A549 (cell line): ENCODE measurements at places on chromosomes 12 and 14.

DNA sequence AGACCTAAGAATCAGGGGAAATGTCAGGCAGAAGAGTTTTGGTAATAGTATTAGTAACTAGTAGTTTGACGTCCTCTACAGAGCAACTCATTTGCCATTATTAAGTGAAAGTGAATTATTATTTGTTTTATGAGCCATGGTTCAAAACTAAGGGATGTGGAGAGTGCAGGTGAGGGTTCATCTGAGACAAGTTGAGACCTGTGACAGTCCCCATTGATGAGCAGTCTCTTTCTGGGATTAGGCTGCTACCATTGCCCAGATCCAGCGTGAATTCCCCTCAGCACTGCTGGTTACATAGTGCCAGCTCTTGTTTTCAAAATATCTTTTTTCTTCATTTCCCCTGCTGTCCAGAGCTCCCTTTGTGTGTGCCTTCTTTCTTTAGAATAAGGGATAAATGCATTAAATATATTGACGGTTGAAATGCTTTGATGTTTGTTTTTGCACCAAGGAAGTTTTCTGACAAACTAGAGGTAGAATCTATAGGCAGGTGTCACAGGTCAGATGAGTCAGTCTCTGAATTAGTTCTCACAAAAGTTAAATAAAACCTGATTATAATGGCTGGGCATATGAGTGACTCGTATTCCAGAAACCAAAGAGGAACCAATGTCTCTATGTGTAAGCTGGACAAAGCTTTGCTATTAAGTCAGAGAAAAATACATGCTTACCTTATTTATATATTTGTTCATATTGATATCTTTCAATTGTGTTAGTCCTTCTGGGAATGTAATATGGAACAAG is 381.4 kb downstream of the TMEM117 start:
- no peak for DNase-seq

- DNase-seq: no peak
Measured at GRCh38 chr14:58540749-58541632, 96.8 kb upstream of the DACT1 start.

DNA sequence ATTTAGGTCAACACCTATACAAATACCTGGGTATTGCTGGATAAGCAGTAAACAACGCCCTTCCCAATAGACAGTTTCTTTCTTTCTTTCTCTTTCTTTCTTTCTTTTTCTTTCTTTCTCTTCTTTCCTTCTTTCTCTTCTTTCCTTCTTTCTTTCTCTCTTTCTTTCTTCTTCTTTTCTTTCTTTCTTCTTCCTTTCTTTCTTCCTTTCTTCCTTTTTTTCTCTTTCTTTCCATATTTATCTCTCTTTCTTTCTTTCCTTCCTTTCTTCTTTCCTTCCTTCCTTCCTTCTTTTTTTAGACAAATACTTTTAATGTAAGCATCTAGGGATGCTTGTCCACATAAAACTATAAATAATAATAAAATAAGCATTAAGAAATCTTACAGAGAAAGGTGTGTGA is 123.2 kb downstream of the KCNK10 start:
- no peak for DNase-seq

- DNase-seq: no peak
Measured at GRCh38 chr12:28383368-28383767, 193.1 kb downstream of the CCDC91 start.

GRCh38 chr14:103520657-103521437 is 1.8 kb downstream of the CKB start:
- peak; percentile 81 for DNase-seq

- no peak for DNase-seq
Measured at GRCh38 chr14:91290986-91291385, 46.5 kb upstream of the GPR68 start.

- no peak for DNase-seq
Measured at GRCh38 chr14:73634011-73634833, 10.6 kb upstream of the DNAL1 start.

- DNase-seq: peak; percentile 36
Measured at GRCh38 chr14:106372870-106373652, 846.7 kb downstream of the TMEM121 start.

DNA sequence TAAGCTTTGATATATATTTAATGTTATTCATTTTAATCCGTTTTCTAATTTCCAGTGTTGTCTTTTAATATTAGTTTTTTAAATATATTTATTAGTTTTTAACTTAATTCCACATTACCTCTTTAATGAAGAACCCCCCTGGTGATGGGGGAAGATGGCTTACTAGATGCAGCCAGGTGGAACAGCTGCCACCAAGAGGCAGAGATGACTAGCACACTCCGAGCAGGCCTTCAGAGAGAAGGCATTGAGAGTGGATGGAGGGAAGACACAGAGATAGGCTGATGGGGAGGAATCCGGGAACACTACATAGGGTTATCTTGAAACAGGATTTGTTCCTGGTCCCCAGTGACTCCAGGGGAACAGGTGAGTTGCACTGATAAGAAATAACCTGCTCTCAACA is 771.6 kb downstream of the LRFN5 start:
- no peak for DNase-seq

GRCh38 chr14:99183716-99184115 is 88.3 kb downstream of the BCL11B start:
- no peak for DNase-seq

GRCh38 chr14:32727832-32728231 is 210.8 kb upstream of the NPAS3 start:
- no peak for DNase-seq

- DNase-seq: peak; percentile 12
Measured at GRCh38 chr12:102300824-102301461, 103.3 kb upstream of the PMCH start.

DNA sequence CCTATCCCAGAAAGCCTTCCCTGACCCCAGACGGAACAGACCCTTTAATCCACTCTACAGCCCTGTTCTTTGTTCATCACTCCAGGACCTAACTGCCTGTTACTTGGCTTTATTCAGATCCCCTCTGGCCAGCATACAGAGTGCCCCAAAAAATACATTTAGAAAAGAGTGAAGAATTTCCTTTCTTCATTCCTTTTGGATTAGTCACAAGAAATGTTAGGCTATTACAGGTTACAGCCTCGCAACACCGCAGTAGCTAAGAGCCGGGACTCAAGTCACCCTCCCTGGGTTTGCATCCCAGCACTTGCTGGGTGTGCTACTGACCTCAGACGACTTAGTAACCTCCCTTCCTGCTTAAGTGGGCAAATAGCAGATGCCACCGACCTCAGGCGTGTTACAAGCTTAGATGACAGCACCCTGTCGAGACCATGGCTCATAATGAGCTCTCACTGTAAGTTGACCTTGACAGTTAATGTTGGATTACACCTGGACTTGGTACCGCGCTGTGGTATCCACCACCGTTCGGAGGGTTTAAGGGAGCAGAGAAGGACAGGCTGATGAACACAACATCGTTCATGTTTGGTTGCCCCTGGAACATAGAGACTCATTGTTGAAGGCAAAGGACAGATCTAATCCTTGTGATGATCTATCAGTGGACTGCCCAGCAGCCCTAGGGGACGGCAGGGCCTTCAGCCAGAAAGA is 12.9 kb downstream of the GLRX5 start:
- DNase-seq: no peak

DNA sequence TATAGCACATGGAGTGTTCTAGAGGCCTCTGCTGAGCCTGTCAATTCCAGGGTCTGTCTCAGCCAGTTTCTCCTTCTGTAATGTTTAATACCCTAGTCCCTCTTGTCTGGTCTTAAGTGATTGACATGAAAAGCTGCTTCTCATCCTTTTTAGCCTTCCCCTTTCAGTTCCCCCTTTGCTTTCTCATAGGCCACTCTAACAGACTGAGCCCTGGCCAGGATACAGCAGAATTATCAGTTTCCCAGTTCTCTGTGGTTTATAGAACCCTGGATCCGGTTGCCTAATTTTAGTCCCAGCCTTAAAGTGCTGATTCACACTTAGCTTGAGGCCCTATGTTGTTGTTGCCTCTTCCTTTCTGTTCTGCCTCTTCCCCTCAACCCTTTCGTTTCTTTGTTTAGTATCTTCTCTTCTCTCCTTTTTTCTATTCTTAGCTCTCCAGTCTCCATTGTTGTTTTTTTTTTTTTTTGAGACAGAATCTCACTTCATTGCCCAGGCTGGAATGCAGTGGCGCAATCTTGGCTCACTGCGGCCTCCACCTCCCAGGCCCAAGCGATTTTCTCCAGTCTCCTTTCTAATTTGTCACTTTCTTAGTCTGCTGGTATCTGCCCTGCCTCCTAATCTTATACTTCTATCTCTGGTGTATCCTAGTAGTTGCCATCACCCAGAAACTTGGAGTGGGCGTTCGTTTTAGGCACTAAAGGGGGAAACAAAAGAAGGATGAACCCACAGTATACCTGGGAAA is 2.9 kb upstream of the BIN2 start:
- no peak for DNase-seq

GRCh38 chr14:42437809-42438208 is 831.1 kb downstream of the LRFN5 start:
- no peak for DNase-seq

DNA sequence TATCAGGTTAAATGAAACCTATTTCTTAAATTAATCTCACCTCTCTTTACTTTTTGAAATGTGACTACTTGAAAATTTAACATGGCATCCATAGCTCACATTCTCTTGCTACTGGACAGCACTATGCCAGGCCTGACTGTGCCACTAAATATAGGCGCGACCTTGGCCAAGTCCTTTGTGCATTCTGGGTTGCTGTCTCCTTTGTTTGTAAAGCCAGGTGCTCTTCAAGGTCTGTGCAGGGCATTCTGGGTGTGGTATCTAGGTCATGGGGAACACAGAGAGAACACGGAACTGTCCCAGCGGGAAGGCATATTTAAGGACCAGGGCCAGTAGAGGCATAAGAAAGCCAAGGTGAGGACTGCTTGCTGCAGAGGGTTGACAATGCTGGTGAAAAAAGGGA is 121.2 kb downstream of the ZNF664 start:
- no peak for DNase-seq

DNA sequence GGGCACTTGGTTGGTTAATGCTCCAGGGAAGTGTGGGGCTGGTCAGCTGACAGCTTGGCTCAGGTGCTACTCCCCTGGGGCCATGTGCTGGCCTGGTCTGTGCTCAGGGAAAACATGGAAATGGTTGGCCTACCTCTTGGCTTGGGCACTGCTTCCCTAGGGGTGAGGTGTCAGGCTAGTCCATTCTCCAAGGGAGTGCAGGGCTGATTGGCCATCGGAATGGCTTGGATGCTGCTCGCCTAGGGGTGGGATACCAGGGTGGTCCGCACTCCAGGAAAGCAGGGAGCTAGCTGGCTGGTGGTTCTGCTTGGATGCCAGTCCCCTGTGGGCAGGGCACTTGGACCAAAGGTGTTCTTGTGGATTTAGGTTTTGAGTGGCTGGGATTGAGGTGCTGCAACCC is 245.7 kb downstream of the RAD51B start:
- DNase-seq: no peak

DNA sequence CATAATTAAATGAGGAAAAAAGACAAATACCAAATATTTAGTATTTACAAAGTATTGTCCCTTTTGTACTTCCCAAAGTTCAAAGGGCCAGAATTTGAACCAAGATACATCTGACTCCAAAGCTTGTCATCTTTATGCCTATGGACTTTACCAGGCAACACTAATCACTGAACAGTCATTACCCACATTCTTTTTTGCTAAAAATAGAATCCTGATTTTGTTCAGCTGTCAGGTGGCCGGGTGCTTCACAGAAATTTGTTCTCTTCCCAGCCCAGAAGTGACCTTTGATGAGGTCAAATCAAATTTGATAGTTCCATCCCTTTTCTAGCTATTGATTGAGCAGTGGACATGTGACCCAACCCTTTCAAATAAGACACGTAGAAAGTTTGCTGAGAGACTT is 121.6 kb downstream of the LLPH start:
- DNase-seq: no peak

DNA sequence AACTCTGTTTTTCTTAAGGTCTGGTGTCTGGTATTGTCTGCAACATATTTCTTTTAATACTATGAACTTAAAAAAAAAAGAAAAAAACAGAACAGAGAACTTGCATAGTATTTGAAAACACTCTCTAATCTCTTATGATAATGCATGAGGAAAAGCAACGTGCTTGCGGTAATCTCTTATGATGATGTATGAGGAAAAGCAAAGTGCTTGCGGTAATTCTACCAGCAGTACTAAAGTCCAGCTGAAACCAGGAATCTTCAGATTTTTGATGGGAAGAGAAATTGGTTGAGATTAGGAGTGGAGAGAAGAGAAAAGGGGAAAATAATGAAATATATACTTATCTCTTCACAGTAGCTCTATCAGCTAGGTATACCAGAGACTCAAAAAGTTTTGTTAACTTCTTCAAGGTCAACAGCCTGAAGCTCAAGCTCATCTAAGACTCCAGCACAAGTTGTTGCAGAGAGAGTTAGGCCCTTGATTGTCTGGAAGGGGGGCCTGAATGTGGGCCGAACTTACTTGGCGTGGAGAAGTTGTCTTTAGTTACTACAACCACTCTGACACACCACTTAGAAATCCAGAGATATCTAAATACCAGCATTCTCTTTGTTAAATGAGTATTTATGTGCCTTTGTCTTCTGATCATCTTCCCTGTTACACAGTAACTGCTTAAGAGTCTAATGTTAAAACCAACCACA is 240.4 kb downstream of the PRKD1 start:
- no peak for DNase-seq

- DNase-seq: no peak
Measured at GRCh38 chr12:118575730-118576129, 199.4 kb downstream of the SUDS3 start.

DNA sequence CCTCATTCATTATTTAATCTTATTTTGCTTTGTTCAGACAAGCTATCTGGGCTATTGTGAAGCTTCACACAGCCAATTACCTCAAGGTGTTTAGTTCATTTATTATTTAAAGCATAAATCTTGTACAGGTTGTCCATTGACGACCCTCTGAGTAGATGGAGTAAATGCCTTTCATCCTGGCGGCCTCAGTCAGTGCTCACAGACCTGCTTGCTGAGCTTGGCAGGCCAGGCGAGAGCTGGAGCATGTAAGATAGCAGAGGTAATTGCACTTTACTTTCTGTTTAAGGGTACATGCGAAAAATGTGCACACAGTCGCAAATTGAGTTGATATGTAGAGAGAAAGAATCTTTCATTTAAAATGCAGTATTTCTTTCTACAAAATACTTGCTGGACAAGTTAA is 224.4 kb downstream of the NPAS3 start:
- no peak for DNase-seq

DNA sequence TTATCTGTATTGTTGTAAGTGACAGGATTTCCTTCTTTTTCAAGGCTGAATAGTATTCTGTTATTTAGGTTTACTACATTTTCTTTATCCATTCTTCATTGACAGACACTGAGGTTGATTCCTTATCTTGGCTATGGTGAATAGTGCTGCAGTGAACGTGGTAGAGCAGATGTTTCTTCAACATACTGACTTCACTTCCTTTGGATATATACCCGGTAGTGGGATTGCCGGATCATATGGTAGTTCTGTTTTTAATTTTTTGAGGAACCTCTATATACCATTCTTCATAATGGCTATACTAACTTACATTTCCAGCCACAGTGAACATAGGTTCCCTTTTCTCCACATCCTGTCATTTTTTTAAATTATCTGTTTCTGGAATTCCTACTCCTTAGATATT is 21.8 kb downstream of the DERA start:
- no peak for DNase-seq

DNA sequence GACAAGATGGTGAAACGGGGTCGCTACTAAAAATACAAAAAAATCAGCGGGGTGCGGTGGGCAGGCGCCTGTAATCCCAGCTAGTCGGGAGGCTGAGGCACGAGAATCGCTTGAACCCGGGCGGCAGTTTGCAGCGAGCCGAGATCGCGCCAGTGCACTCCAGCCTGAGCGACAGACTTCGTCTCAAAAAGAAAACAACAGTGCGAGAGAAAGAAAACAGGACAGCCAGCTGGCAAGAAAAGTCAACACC is 633 bp upstream of the RNU4-2 start:
- no peak for DNase-seq

- DNase-seq: no peak
Measured at GRCh38 chr14:101234244-101234937, 326.9 kb upstream of the DIO3 start.
